ENCODE measurements at places on chromosomes 7 and 10.

GRCh38 chr7:123537026-123537642 is 2.7 kb upstream of the IQUB start:
- no peak for DNase-seq

GRCh38 chr10:74867351-74867750 is 41.0 kb downstream of the KAT6B start:
- no peak for DNase-seq

GRCh38 chr7:152876749-152877148 is 117.2 kb downstream of the ACTR3B start:
- no peak for DNase-seq

DNA sequence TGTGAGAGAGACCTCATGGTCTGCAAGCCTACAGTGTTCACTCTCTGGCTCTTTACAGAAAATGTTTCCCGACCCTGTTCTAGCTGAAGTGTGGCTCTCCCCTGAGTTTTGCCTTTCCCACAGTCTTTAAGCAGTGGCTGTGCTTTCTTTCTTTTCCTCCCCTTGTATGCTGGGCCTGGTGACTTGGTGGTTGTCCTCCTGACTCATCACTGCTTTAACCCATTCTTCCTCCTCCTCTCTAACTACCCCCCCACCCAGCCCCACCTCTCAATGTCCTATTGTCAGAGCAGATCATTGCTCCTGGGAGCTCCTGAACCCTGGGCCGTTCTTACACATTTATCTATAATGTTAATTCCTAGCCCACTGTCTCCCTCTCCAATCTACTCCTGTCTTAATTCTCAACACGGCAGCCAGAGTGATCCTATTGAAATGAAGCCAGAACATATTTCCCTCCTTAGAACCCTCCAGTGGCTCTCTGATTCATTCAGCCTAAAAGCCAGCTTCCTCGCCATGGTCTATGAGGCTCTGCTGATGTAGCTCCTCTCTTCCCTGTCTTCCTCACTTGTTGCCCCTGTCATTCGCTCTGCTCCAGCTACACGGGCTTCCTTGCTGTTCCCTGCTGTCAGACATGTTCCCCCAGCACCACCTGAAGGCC is 55.0 kb downstream of the DENND11 start:
- no peak for DNase-seq

- peak; percentile 38 for DNase-seq
Observed at GRCh38 chr10:118241229-118242137, 100.6 kb downstream of the FAM204A start.

- DNase-seq: no peak
Observed at GRCh38 chr10:5975641-5976473, 1.5 kb downstream of the IL15RA start.

DNA sequence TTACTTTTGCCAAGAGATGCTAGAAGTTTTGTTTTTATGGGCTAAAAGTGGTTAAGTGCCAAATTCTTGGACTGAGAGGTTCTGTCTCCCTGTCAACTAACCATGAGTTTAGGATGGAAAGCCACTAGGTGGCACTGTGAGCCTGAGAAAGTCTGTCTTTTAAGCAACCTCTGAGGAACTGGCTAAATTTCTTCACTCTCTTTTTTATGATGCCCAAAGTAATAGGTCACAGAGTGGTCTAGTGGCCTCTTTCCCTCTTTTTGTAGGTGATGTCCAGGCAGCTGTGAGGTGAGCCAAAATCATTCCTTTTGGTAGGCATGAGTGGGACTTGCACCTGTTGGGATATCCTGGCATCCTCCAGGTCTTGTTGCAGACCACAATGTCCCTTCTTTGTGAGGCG is 56.8 kb downstream of the SND1 start:
- DNase-seq: no peak

GRCh38 chr7:158032561-158033115 is 555.0 kb downstream of the PTPRN2 start:
- DNase-seq: no peak

DNA sequence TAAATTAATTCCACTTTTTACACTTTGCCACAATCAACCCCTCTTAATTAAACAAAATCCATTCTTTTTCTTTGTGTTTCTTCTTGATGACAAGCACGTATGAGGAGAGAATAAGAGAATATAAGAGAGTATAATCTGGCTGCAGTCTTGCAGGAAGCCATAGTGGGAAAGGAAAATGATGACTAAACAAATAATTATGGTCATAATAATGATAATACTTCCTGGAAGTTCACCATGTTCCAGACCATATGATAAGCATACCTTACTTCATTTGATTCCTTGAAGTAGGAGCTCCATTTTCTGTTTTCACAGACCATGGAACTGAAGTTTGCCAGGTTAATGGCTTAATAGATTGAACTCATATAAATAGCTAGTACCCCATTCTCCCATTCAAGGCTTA is 237.8 kb downstream of the SEMA3D start:
- DNase-seq: no peak

GRCh38 chr7:129366-130221 is 62.8 kb upstream of the FAM20C start:
- no peak for DNase-seq

DNA sequence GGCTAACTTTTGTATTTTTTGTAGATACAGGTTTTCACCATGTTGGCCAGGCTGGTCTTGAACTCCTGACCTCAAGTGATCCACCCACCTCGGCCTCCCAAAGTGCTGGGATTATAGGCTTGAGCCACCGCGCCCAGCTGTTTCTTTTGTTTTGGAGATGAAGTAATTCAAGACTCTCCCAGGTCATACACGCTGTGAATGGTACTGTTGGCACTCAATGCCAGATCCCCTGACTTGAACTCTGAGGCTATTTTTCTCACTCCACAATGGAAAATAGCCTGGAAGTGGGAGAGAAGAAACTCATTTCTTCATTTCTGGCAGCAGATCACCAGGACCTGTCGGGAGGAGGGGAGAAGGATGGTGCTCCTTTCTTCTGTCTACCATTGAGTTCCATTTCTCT is 32.4 kb downstream of the BLVRA start:
- DNase-seq: no peak

DNA sequence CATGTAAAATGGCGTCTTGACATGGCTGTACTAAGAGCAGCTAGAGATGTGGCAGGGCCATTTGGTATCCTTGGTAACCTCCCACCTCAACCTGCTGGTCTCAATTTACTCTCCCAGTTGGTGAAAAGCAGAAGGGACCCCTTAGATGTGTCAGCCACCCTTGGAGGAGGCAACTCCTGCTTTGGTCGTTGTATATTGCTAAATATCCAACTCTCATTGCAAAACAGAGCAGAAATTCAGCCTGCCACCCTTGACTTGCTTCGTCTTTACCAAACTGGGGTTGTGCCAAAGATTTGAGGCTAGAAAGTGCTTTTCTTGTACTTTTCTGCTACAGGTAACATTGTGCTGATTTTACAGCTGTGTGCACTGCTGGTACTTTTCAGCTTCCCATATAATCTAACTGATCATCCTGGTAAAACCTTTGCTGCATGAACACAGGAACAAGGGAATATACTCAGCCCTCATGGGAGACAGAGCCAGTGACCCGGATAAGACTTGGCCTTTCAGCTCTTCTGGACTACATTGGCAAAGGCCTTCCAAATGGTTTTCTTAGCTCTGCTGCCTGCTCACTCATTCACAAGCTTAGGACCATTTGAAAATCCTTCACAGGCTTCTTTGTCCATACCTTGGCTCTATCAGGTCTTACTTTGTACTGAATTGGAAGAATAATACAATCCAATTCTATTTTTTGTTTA is 2.2 kb upstream of the VSTM4 start:
- no peak for DNase-seq

GRCh38 chr7:46811529-46811928 is 770.4 kb downstream of the TNS3 start:
- DNase-seq: no peak

DNA sequence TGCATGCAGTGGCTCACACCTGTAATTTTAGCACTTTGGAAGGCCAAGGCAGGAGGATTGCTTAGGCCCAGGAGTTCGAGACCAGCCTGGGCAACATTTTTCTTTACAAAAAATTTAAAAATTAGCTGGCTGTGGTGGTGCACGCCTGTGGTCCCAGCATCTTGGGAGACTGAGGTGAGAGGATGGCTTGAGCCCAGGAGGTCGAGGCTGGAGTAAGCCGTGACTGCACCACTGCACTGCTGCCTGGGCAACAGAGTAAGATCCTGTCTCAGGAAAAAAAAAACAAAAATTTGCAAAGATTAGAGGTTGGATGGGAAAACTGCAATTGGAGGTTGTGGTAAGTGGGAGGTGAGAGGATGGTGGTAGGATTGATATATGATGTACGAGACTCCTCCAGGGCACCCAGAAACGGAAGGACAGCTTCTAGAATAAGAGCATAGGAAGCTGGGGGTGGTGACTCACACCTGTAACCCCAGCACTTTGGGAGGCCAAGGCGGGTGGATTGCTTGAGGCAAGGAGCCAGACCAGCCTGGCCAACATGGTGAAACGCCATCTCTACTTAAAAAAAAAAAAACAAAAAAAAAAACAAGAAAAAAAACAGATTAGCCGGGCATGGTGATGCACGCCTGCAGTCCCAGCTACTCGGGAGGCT is 19.1 kb upstream of the PARP12 start:
- DNase-seq: no peak

GRCh38 chr10:26642896-26643653 is 54.4 kb upstream of the PDSS1 start:
- DNase-seq: no peak

DNA sequence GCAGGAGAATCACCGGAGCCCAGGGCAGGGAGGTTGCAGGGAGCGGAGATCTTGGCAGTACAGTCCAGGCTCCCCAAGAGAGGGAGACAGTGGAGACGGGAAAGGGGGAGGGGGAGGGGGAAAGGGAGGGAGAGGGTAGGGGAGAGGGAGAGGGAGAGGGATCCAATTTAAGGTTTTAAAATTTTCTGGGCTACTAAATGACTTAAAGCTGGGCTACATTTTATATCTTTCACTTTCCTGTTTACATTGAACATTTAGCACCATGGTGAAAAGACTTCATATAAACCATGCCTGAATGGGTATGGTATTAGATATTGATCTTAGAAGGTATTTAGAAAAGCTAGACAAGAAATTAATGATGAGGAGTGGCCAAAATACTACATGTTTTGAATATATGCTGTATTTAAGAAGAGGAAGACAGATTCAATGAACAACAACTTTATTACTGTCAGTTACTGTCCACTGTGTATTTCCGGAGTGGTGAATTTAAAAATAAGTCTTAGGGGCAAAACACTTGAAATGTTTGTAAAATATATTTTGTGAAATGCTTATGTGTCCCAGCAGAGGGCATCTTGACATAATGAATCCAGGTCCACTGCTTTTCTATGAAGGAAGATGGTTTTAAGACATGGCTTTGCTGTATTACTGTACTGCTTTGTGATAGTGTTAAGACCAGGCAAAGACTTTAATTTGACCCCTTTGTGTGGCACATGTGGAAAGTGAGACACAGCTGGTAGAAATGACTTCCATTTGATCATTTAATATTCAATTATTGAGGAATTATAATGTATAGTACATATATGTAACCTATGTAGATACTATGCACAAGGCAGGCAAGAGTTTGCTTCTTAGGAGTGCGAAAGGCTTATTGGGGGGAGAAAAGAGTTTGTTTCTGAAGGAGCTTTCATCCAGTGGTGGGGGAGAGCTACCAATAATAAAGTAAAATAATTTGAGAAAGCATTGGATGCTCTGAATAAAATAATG is 52.8 kb downstream of the NRF1 start:
- DNase-seq: no peak

DNA sequence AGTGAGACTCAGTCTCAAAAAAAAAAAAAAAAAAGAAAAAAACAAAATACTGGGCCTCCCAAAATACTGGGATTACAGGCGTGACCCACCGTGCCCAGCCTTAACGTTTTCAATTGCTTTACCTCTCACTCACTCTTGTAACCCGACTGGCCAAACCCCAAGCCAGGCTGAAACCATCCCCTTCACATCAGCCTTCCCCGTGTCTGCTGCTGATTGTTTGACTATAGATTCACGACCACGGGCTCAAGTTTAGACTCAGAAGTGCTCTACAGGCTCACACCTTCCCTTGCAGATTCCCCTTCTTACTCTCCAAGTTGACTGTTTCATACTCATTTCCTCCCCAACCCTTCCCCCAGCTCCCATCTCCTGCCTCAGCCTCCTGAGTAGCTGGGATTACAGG is 22.3 kb downstream of the TYW1 start:
- no peak for DNase-seq

DNA sequence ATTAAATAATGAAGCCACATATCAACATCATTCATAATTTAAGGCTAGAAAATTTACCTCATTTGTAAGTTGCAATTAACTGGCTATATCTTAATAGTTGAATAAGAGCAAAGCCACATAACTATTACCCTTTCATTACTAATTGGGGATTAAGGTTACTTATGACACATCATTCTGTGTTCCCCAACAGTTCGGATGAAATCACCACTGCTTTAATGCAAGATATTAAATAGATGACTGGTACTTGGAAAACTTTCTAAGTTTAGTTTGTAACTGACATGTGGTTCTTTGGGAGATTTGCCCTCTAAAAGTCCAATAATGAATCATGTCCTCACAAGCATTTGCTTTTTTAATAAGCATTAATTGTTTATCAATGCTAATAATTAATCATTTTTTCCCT is 109.1 kb downstream of the MTERF1 start:
- no peak for DNase-seq
